ENCODE measurements at places on chromosomes 11 and 22.

DNA sequence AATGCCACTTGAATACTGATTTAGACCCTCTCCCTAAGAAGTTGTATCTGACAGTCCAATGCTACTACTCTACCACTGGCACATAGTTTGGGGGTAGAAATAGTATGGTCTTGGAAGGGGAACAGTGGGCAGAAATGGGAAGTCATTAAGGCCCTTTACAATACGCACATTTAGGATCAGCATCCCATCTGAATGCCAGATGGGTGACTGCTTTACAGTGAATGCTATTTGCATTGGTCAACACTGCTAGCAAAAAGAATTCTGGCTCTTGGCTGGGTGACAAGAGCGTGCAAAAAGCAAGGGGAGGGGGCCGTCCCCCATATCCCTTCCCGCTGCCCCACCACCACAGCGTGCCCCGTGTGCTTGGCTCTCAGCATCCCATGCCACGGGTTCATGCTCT is 104.7 kb upstream of the BID start:
- DNase-seq, result no peak

DNA sequence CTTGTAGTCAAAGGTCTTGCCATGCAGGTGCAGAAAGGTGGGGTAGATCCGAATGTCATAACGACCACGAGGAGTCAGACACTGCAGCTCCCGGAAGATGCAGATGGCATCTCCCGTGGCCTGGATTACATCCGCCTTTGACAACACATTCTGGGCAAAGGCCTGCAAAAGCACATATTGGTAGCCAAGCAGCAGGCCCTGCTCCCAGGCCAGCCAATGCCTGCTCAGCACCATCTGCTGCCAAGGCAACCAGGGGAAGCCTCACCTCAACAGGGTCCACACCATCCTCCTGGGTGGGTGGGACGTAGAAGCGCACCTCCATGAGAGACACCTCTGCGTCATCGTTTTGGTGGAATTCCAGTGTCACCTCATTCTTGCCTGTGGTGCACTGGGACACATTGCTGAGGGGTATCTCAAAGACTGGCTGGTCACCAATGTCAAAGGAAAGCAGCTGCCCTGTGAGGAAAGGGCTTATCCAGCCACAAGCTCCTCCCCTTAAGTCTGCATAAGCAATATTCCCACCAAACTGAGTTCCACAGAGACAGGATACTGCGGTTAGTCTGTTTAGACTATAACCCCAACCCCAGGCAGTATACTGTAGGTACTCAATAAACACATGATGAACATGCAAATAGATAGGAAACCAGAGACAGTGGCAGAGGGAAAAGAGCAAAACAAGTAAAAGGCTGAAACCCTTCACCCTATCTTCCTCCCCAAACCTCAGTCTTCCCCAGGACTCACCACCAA is 2.8 kb downstream of the SSRP1 start:
- no peak for DNase-seq

GRCh38 chr22:47782328-47783075 is 1020.1 kb downstream of the TBC1D22A start:
- DNase-seq, result no peak

DNA sequence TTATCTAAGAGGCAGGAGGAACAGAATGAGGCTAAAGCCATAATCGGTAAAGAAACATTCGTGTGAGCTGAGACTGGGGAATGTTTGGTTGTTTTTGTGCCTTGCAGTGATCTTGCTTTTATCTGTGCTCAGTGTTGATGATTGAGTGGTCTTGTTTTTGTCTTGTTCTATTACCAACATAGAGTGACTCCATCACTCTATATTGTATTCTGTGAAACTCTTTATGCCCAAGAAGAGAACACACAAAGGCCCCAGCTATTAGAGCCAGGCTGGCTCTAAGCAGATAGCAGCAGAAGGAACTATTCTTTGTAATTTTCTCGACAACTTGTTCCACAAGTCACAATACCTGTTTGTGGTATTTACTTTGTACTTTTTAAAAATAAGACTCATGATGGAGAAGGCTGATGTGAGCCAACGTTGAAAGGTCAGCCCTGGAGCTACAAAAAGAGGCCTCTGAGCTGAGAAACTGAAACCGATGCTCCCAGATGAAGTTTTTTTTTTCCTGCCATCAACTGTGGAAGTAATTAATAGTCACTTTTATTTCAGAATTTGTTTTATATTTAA is 68.4 kb downstream of the LARGE1 start:
- no peak for DNase-seq

DNA sequence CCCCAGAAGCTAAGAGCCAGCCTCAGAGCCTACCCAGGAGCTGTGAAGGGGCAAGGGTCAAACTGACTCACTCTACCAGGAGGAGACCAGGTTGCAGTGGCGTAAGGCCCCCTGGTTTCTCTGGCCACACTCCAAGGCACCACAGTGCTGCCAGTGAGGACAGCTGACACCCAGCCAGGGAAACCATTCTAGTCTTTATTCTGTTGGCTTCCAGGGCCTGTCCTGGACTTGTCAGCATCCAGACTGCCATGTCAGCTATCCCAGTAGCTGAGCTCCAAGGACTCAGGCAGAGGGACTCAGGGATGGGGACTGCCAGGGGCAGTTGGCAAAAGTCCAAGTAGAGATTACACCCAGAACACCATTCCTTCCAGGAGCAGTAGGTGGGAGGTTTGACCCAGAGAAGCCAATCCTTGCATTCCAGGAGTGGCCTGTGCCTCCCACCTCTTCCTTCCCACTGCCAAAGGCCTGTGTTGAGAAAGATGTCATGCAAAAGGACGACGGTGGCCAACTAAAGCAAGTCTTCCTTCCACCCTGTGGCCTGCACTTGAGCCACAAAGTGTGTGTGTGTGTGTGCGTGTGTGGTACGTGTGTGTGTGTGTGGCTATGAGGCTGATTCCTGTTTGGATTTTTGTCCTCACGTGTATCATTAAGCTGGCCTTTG is 3.6 kb upstream of the MAPK8IP1 start:
- DNase-seq, result no peak

- DNase-seq, result no peak
Observed at GRCh38 chr11:73320763-73321603, 12.9 kb downstream of the ARHGEF17 start.

DNA sequence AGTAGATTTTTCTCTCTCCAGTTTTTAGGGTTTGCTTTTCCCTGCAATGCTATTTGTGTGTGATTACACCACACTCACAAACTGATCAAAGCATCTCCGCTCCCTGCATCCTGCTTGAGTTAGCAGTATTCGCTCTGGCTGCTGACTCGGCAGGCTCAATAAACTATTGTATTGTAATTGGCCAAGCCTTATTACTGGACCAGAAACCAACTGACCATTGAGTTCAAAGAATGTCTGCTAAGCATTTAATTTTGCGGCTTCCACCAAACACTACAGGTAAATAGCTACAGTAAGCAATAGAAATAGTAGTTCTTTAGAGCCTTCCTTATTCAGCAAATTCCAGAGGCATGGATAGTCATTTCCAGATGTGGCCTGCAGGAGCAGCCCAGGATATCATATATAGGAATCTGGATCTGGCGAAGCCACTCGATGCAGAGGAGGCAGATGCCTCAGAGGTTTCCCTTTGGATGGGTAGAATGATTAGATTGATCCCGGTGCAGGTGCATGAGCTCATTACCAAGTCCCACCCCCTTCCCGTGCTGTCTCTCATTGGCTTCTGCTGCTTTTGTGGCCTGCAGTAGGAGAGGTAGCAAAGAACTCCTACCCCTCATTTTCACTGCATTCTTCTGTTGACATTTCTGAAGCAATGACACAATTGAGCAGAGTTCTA is 77.3 kb downstream of the COMMD9 start:
- no peak for DNase-seq

DNA sequence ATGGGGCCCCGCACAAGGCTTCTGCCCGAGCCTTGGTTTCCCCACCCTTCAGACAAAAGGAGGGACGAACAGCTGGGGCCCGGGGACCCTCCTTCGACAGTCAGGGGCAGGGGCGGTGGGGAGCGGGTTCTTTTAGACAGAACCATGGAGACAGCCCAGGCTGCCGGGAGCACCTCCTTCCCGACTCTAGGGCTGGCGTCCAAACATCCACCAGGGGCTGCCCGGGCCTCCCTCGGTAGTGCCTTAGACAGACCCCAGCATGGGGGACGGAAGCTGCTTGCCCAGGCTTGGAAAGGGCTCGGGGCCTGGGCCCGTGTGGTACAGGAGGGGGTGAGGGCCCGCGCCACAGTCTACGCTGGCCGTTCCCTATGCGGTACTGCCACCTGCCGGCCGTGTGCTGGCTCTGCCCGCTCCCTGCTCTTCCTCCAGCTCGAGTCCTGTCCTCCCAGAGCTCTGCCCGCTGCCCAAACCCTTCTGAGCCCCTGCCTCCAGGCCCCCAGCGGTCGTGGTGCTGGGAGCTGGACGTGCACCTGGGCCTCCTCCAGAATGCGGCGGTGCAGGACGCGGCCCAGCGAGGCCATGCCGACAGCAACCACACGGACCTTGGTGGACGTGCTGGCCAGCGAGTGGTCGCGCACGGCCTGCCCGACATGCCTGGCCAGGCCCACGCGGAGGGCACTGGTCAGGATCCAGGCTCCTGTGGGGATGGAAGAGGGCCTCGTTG is 20.1 kb downstream of the TSSC4 start:
- peak; percentile 43 for DNase-seq

- DNase-seq, result no peak
Observed at GRCh38 chr11:12719221-12719620, 45.0 kb downstream of the TEAD1 start.

- DNase-seq, result no peak
Observed at GRCh38 chr22:29009148-29009547, 52.5 kb downstream of the C22orf31 start.

GRCh38 chr11:123473941-123474677 is 44.0 kb downstream of the GRAMD1B start:
- no peak for DNase-seq

DNA sequence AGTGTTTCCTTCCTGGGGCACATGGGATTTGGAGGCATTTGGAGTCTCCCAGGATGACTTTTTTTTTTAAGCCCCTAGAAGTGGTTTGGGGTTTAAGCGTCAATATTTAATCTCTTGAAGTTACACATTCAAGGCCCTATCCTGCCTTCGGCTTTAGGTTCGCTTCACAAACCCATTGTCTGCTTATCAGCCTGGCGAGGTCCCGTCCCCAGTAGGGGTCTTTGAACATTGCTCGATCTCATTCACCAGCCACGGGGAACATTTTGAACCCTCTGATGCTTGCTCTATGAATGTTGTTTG is 75.9 kb downstream of the KCNQ1 start:
- no peak for DNase-seq

GRCh38 chr11:35316161-35316560 is 103.2 kb downstream of the SLC1A2 start:
- no peak for DNase-seq

DNA sequence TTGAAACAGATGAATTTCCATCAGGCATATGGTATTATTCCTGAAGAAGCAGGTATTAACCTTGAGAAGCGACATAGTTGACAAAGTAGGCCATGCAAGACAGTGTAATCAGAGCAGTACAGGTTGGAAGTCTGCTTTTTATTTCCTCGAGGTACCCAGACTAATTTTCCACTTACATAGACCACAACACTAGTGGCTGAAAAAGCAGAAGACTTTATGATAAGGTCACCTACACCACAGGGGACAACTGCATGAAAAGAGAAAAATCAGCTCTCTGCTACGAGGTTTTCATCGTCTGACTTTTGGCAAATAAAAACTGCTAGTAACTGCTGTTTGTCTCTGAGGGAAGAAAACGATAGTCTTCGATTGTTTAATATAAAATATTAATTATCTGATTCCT is 77.5 kb downstream of the CNTN5 start:
- no peak for DNase-seq

- no peak for DNase-seq
Observed at GRCh38 chr11:64352099-64352994, 6.6 kb upstream of the RPS6KA4 start.

DNA sequence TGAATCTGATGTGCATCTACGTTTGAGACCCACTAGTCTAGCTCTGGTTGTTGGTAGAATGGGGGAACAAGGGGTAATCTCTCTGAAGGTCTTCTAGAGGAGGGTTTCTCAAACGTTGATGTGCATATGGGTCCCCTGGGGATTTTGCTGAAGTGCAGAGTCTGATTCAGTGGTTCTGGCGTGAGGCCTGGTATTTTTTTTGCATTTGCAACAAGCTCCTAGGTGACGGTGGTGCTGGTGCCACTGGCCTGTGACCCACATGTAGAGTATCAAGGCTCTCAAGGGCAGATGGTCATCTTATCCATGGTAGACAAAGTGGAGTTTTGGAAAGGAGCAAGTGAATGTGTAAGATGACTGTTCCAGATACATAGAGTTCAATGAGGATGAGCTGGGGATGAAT is 97.1 kb downstream of the CEP164 start:
- DNase-seq, result no peak
